ENCODE measurements at places on chromosomes 2 and 18.
A peak's percentile ranks its signal among the peaks of the same experiment; 100 is the strongest.

- DNase-seq, result peak; percentile 43
Observed at GRCh38 chr2:64284751-64285150, 140.5 kb upstream of the PELI1 start.

DNA sequence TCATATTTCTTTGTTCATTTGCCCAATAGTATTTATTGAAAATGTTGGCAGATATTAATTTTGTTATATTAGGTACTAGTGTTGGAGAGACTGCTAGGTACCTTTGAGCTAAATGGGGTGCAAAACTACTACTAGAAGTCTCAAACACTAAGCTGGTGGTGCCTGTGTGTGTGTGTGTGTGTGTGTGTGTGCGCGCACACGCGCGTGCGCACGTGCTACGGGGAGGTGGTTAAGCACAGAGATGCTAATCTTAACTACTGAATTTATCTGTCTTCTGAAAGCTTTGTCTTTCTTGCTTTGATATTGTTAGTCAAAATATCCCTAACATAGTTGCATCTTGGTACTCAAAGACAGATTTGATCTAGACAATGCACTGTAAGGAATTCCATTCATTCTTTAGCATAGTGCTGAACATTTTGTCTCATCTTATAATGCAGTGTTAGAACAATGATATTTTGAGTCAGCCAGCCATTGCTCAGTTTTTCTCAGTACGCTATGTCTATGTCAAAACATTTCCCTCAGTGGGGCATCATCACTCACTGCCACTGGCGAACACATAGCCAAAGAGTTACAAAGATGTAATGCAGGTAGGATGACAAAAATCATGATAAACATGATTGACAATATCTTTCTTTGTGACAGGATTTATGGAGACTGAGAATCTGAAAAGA, 396.0 kb upstream of the RGPD4 start:
- DNase-seq, result no peak

DNA sequence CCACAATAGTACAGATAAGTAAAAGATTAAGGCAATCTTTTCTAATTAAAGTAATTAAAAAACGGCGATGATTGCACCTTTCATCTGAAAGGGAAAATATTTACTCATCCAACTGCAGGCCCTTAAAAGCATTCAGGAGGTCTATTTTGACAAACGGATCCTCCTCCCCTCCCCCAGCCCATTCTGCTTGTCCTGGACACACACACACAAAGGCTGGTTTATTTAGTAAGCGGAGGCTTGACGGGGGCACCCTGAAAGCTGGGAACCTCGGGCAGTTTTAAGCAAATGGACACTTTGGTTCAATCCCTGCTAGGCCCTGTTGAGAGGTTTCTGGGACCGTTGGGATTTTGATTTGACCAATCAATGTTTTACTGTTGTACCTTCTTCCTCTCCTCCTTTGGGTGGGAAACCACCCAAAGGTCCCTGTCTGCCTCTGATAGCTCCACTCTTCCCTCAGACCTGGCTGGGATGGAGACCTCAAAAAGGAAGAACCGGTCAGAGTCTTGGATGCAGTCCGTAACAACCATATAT, 135.8 kb upstream of the HAAO start:
- no peak for DNase-seq

GRCh38 chr2:46147626-46148368, 149.4 kb upstream of the EPAS1 start:
- DNase-seq, result no peak

GRCh38 chr2:95231723-95232122, 24.4 kb downstream of the ZNF892 start:
- peak; percentile 12 for DNase-seq

- DNase-seq, result no peak
Observed at GRCh38 chr18:39441648-39442047, 1876.0 kb upstream of the CELF4 start.

DNA sequence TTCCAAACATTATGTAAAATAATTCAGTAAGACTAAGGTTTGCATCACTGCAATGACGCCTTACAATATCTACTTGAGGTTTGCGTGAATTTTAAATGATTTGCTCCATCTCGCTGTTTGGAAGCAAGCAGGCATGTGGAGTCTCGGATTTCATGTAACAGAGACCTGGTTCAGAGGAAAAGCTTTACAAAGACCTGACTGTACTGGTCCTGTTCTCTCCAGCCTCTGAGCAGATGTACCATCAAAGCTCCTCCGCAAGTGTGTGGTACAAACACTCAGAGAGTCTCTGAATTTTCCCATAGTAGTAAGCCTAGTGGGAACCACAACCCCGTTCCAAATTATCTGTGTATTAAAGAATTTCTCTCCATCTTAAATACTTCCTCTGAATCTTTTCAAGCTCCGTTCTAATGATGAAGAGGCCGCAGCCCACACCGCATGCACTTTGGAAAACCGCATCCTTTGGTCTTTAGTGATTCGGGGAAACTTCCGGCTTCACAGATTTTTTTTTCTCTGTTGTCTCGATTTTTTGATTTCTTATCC, 728.1 kb upstream of the SOX11 start:
- DNase-seq, result no peak

GRCh38 chr2:238998801-238999200, 150.9 kb downstream of the TWIST2 start:
- no peak for DNase-seq

DNA sequence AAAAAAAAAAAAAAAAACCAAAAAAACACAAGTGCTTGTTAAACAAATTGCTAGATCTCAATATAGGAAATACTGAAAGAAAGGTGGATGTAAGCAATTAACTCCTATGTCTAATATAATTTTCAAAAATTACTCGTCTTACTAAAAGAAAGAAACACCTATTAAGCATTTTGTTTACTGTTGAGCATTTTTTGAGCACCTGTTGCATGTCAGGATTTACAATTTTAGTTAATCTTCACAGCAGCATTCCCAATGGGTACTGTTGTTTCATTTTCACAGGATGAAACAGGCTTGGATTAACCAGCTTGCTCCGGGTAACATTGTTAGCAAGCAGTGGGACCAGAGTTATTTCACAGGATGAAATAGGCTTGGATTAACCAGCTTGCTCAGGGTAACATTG, 4.8 kb downstream of the ZNF638 start:
- DNase-seq, result no peak

GRCh38 chr2:173290518-173290917, 64.2 kb upstream of the CDCA7 start:
- no peak for DNase-seq

- DNase-seq, result no peak
Observed at GRCh38 chr2:222915092-222915957, 54.5 kb downstream of the ACSL3 start.

DNA sequence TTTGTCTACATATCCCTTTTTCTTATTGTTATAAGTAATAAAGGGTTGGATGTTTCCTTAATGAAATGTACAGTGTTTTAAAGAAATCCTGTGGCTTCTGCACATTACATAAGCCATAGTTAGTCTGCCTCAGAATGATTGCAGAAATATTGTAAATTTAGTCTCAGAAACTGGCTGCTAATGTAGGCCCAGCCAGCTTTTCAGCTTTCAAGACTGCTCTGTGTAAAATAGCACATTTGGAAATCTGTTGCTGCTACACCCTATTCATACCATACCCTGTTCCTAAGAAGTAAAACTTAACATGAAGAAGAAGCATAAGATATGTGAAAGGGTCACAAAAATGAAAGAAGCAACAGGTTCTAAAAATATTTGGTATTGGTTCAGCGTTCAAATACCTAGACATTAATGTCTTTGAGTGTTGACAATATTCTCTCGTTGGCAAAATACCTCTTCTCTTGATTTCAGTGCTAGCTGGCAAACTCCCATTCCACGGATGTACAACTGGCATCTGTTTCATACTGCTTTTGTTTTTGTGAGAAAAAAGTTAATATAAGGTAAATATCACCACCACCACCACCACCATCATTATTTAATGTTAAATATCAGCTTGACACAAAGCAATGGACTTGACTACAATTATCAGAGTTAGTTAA, 19.2 kb upstream of the NCKAP1 start:
- no peak for DNase-seq

GRCh38 chr2:138712212-138712979, 67.8 kb downstream of the NXPH2 start:
- no peak for DNase-seq

GRCh38 chr2:201618744-201619662, 24.3 kb downstream of the TMEM237 start:
- peak; percentile 61 for DNase-seq

- peak; percentile 0 for DNase-seq
Observed at GRCh38 chr18:63823516-63824219, 48.5 kb downstream of the SERPINB7 start.

DNA sequence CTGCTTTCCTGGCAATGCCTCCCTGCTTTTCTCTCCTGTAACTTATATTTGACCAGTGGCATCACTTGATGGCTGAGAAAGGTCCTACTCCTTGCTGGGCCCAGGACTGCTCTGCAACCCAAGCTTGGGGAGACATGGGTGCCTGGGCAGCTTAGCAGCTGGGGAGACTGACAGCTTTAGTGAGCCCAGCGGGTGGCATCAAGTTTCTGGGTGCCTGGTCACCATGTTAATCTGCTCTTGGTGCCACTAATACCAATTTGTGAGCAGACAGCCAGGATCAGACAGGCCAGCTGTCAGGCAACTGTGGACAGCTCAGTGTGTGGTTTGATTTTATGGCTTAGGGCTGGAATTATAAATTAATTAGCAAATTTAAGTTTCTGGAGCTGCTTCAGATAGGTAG, 144.8 kb upstream of the GLI2 start:
- DNase-seq, result no peak
